ENCODE measurements at places on chromosomes 1 and 21.

DNA sequence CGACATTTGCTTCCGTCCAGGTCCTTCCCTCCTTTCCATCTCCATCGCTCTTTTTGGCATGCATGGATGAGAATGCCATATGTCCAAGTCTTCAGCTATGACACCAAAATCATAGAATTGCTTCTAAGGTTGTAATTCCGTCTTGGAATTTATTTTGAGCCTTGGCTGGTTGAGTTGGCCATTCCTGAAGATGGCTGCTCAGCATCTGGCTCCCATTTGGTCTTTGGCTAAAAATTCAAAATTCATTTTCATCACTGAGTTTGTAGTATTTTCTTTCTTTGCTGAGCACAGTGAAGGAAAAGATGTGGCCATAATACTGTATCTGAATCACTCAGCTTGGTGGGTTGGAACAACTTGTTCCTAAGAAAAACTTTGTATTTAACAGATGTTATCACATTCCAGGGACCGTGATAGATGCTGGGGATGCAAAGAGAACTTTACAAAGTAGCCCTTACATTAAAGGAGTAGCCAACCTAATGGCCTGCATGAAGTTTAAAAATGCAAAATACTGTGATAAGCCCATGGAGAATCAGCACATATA is 15.6 kb downstream of the JUN start:
- no peak for DNase-seq

DNA sequence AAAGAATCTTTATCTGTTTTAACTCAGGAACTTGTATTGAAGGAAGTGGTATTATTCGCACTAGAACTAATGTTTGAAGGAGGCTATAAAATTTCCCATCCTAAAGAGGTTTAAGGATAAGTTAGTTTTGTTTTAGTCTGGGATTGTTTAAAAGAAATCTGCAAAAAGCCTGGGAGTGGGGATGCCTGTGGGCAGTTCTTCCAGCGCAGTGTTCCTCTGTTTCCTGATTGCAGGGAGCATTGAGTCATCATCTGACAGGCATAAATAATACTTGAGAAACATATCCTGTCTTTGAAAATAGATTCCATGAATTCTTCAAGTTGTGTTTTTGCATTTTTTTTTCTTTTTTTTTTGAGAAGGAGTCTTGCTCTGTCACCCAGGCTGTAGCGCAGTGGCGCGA is 350.8 kb upstream of the PTBP2 start:
- DNase-seq, result no peak

- no peak for DNase-seq
Observed at GRCh38 chr1:162564762-162565218, 3.3 kb downstream of the UAP1 start.

DNA sequence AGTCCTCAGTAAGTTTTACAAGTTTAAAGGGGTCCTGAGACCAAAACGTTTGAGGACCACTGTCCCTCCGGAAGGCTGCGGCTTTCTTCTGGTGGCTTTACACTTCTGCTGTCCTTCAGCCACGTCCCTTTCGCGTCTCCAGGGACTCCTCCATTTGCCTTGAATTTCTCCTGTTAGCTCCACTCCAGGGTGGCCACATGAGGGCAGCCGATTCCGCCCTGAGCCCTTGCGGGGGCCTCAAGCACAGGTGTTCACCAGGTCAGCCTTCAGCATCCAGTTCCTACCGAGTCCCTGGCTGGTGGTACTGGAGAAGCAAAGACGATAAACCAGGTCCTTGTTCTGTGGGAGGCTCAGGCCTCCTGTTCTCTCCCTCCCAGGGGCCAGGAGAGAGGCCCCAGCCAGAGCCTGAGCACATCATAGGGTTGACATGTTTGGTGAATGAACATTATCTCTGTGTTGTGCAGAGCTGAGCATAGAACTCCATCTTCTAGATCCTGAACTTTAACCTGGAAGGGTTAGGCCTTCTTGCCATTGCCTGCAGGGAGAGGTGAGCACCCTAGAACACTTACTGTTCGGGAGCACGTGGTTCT is 27.4 kb upstream of the COQ8A start:
- DNase-seq, result peak; percentile 4

DNA sequence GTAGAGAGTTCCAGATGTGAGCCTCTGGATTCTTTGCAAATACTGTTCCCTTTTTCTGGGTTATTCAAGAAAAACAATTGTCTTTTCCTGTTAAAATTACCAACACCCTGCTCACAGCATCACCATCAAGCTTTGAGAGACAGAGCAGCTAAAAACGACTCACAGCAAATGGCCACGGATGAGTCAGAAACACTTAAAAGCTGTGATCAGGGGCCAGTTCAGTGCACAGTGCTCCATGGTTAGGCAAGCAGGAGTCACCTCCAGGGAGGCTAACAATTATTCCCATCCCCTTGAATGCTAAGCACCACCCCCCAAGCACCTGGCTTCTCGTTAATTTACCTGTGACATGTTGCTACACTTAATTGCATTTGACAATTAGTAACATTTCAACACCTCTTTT is 128.4 kb upstream of the CAMK1G start:
- DNase-seq, result no peak

DNA sequence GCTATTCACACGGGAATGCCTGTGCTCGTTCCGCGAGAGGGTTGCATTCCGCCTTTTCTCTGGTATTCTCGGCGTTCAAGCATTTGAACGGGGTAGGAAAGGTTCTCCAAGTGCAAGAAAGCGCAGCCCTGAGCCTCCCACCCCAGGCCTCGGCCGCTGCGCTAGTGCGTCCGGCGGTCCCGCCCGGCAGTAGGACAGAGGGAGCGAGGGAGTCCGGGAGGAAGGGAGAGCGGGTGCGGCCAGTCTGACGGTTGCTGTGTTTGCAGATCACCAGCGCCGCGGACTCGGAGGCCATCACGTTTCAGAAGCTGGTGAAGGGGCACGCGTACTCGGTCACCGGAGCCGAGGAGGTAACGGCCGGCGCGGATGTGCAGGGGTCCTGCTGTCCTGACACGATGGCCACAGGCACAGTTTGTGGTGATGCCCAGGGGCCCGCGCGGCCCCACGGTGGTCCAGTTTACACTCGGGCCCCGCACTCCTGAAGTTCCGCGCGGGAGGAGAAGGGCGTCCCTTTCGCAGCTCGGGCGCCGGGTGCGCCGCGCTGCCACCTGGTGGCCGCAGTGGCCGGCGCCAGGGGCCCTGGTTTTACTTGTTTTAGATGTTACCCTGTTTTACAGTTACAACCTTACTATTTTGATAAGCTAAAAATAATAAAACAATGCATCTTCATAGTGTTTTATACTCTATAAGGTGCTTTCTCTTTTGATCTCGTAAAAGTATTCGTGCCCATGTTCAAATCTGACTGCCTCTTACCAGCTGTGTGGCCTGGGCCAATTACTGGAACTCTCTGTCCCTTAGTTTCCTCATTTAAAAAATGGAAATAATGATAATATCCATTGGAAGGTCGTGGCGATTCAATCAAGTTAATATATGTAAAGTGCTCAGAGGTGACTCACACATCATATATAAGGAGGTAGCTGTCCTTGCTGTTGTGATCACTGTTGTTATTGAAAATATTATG is 36.7 kb downstream of the CAPN2 start:
- DNase-seq, result peak; percentile 64

- DNase-seq, result no peak
Observed at GRCh38 chr1:31390071-31390470, 17.2 kb upstream of the FABP3 start.
